ENCODE measurements at places on chromosomes 1 and 21.

- DNase-seq = peak; percentile 83
Measured at GRCh38 chr1:63593303-63593885, at the start of gene PGM1. PGM1 (plus strand) TSS chr1:63593411; CDS start chr1:63593489, 78 bp downstream.

- peak; percentile 75 for DNase-seq
Measured at GRCh38 chr1:36321119-36321951, 2.1 kb downstream of the EVA1B start.

DNA sequence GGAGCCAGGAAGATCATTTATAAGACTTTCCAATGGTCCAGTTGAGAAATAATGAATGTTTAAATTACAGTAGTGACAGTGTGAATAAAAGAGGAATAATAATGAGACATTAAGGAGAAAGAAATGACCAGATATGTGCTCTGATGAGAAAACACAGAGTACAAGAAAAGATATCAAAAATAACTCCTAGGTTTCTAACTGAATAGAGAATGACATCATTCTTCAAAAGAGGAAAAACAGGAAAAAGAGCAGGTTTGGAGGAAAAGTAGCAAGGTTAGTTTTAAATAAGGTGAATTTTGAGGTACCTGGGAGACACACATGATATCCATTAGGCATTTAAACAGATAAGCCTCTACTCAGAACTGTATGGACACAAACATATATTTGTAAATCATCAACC is 55.0 kb downstream of the ANKRD13C start:
- no peak for DNase-seq

DNA sequence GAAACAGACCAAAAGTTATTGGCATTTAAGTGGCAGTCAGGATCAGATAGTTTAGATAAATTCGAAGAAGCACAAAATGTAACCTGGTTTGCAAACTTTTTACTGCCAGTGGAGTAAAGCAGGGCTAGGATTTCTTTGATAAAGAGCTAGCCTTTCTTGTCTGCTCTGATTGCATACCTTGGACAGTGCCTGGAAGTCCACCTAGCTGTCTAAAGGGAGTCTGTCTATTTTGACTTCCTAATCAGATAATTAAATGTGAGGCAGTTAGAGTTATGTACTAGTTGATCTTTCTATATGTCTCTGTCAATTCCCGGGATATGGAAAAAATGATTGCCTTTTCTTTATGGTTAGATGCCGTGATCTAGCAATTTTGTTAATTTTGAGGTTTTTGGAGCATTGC is 4.1 kb downstream of the GPSM2 start:
- DNase-seq = peak; percentile 8

- DNase-seq = peak; percentile 87
Measured at GRCh38 chr1:67732750-67733151, 47.8 kb downstream of the GADD45A start.

GRCh38 chr1:43319288-43319687 is 18.3 kb upstream of the MPL start:
- DNase-seq = no peak

DNA sequence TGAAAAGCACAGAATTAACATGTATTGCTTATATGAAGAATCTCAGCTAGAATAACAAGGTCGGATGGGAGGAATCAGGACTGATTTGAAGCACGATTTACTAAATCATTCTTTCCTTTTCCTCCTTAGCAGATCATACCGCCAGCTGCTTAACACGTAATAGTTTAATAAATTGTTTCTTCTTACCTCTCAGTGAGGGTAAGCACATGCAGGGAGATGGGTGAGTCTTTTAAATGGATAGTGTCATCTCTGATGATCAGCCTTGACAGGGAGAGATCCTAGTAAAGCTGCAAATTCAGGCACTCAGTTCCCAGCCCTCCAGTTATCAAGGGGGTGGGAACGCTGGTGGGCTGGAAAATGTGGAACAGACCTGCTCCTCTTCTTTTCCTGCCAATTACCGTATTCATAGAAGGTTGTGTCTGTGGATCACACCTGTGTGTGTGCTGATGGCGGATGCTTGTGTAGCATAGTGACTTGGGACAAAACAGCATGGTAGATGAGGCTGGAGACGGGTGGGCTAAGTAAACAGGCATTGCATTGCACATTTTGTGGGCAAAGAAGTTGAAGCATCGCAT is 30.7 kb downstream of the NTPCR start:
- no peak for DNase-seq

DNA sequence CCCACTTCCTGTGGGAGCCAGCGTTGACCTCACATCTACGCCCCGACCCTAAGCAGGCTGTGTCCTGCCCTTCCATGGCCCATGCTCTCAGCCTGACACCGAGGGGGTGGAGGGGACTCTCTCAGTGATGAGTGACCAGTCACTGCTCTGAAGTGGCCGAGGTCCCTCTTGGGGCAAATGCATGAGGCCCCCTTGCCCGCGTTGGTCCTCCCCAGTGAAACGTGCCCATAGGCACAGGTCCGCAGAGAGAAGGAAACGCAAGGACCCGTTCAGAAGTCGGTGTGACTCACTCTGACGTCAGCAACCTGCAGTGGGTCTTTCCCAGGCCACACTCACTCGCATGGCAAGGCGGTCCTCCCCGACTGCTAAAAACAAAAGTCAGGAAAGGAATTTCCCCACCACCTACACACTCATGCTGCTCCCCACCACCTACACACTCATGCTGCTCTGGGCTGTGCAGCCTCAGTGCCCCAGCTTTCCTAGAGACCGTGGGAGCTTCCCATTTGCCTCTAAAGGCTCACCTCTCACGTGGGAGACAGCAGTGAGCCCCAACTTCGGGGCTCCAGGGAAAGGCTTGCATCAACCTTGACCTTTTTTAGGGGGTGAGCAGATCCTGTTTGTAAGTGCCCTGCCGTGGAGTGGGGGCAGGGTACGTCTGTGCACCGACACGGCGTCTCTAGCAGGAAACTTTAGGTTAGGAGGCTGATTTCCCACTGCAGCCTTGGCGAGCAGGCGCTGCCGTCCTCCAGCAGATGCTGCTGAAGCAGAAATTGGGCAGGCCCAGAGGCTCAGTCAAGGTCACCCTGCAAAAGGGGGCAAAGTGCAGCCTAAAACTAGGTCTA is 11.4 kb downstream of the UBASH3A start:
- DNase-seq = peak; percentile 59

GRCh38 chr1:36084497-36085115 is 712 bp downstream of the TEKT2 start:
- DNase-seq = no peak

DNA sequence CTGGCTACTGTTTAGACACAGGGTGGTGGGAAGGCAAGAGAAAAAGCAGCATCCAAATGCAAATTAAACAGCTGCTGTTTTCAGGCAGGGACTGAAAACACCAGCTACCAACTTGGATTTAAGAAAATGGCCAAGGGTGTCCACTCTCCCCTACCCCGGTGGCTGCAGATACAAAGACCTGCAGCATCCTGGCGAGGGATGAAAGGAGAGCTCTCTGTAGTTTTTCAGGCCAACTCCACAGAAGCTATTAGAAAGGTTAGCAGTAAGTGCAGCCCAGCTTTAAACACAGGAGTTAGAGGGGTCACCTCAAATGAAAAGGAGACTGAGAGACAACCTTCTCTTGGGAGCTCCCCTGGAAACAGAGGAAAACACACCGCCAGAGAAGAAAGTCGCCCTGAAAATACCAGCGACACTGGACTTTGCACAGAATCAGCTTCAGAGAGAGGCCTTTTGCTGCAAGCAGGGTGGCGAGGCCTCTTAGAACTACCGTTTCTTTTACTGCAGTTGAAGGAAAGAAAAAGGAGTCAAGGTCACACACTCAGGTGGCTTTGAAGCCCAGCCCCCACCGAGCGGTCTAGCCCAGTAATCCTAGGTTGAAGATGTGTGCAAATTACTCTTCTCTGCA is 74.4 kb upstream of the TIAM1 start:
- DNase-seq = no peak

DNA sequence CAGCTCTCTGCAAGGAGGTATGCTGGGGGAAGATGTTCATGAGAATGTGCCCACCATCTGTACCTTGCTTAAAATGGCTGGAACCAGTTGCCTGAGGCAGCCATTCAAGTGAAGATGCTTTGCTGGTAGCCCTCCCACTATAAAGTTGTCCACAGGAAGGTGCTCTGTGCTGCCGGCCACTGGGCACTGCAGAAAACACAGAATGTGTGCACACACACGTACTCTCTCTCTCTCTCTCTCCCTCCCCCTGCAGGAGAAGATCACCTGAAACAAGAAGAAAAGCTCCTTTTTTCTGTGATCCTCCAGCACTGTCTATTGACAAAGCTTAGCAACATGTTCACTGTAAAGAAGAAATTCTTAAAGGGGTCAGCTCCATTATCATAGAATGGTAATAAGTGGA is 134.8 kb downstream of the PIGK start:
- DNase-seq = no peak

DNA sequence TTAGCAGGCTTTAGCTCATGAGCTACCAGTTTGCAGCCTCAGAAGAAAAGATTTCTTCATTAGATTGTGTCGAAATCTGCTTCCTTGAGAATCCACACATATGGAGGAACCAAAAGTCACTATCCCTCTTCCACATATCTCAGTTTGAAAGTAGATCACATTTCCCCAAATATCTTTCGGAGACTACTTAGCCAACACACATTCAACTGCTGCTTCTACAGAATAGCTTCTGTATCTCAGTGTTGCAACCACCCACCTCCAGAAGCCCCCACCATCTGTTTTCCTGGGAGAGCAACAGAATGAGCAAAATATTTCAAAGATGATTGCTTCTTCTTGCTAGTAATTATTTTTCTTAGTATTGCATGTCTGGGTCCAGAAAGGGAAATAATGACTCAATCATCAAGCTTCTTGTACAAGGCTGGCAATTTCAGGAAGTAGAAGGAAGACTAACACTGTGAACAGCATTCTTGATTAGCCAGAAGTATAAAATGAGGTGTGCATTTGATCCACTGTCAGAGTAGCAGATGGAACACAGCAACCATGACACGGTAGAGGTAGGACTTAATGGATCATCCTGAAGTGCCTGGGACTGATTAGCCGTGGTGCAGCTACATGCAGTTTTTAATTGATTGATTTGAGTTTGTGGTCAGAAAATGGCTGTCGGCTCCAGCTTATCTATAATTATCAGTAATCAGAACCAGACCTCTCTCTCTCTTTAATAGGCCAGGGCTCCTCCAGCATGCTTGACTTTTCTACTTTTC is 24.9 kb downstream of the ZC3H11B start:
- peak; percentile 71 for DNase-seq

Measured in iris pigment epithelial cell (primary cell).